RKO (cell line): ENCODE measurements at places on chromosomes 1 and 21.
A peak's percentile ranks its signal among the peaks of the same experiment; 100 is the strongest.

DNA sequence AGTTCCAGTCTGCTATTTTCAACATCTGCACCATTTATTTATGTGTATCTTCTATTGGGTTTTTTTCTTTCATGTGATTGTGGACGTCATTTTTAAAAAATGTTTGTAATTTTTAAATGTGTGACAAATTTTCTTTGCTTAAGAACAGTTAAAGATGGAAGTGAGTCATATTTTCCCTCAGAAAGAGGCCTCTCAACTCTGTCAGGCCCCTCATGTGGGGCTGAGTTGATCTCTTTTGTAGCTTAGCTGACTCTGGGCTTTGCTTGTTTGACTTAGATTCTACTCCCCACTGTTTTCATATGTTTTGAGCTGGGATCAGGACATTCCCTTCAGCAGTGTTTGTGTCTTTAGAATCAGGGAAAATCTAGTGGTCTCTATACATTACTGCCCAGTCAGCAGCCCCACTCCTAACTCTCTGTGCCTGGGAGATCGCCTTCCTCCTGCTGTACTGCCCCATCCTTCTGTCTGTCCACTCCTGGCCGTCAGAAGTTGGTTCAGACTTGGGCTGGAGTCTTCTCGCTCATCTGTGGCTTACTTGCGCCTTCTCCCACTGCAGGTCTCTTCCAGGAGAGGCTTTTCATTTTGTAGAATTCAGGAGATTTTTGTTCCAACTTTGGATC is 137.4 kb downstream of the DYRK1A start:
- peak; percentile 56 for DNase-seq

DNA sequence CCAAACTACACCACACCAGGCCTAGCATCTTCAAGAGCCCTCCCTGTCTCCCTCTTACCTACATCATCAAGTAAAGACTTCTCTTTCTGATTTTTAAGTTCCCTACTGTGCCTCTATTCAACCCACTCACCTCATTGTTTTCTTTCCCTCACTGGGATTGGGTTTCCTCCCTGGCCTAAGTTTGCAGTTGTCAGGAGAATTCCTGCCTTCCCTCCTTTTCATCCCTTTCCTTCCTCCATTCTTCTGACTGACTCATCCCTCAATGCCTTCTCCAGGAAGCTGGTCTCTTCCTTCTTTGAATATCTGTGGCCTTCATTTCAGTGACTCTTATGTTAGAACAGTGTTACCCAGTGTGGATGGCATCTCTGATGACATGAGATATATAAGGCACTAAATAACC is 139.9 kb upstream of the KIAA0040 start:
- no peak for DNase-seq

GRCh38 chr1:5739561-5740078 is 252.6 kb downstream of the NPHP4 start:
- no peak for DNase-seq

DNA sequence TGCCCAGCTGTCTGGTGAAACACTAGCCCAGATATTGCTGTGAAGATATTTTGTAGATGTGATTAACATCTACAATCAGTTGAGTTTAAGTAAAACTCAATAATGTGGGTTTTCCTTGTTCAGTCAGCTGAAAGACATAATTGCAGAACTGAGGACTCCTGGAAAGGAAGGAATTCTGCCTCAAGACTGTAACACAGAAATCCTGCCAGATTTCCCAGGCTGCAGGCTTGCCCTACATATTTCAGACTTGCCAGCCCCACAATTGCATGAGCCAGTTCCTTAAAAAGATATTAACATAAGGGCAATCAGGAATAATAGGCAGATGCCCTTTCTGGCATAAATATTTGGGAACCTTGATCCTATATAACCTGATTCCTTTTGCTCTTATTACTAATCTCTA is 14.2 kb upstream of the NIBAN1 start:
- DNase-seq = no peak

DNA sequence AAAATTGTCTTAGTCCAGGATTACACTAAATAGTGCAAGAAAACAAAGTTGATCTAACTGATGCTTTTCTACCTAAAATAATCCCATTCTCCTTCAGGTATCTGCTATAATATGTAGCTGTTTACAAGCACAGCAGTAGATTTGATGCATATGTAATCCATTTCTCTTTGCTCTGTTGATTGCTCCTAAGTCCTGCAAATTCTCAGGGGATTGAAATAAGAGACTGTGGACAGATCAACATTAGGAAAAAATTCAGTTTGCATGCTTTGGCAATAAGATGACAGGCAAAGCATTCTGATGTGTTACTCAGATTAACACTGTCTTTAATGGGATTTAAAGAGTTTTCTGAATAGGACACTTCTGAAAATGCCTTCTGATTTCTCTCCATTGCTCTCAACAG is 34.7 kb downstream of the RNF11 start:
- DNase-seq = no peak

DNA sequence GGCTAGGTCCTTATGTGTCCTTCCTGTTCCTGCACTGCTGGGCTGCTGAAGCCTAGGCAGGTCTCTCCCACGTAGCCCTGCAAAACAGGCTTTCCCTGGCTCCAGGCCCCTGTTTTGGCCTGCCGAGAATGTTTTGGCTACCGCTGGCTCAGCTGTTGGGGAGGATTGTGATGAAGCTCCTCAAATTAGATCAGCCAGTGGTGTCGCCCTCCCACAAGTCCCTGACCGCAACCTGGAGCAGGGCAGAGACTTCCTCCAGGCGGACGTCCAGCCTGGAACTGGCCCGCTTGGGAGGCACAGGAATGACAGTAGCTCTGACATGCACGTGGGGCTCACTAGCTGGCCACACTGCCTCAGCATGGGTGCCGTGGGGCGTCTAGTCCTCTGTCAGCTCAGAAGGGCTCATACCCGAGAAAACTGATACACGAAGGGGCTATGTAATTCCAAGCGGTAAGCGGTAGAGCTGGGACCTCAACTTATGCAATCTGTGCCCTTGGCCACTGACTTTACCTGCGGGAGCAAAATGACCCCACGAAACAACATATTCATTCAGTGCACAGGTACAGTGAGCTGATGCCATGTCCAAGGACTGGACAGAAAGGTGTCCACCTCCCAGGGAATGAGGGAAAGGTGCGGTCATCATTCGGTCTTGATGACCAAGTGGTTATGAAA is 26.6 kb downstream of the DHRS3 start:
- DNase-seq = no peak

DNA sequence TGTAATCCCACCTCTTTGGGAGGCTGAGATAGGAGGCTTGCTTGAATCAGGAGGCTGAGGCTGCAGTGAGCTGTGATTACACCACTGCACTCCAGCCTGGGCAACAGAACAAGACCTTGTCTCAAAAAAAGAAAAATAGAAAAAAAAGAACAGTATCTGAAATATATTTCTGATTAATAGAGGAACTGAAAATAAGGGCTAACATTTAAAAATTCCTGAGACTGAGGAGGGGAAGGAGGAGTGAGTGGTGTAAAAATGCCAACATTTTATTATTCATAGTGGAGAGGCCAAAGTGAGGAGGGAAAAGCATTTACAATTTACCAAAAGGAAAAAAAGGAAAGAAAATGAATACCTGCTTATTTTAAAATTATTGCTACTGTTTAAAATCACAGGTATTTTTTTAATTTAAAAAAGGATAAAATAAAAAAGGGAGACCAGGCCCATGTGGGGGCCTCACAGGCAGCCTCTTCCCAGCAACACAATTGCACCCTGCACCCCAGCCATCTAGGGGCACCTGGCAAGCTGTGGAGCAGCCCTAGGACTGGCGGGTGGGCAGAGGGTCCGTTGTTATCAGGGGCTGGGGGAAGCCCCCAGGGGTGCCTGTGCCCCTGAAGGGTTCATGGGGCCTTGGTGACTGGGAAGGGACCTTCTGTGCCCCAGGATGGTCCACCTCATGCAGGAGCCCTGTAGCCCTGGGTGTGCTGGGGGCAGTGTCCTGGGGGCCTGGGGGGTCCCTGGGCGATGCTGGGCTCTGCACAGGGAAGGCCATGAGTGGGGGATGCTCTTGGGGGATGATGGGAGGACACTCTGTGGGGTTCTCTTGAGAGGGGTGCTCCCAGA is 34.8 kb upstream of the ADARB1 start:
- no peak for DNase-seq

GRCh38 chr1:48019714-48020315 is 22.6 kb upstream of the TRABD2B start:
- no peak for DNase-seq

- DNase-seq = no peak
Measured at GRCh38 chr1:227883073-227883520, 64.6 kb downstream of the WNT9A start.

DNA sequence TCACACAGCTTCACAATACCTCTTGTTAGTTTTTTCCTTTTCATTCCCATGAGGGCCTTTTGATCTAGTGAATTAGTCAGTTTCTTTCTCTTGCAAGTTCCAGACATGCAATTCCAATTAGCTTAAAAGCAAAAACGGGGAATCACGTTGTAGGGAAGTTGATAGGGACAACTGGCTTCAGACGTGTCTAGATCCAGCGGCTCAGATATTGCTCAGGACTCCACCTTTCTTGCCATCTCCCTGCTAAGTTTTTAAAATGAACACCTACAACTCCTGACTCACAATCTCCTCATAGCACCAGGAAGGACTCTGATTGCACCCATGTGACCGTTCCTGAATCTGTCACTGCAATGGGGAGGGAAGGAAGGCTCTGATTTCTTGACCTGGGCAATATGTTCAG is 63.8 kb upstream of the ARHGAP29 start:
- no peak for DNase-seq

GRCh38 chr1:20381045-20381641 is 90.5 kb downstream of the VWA5B1 start:
- DNase-seq = no peak

DNA sequence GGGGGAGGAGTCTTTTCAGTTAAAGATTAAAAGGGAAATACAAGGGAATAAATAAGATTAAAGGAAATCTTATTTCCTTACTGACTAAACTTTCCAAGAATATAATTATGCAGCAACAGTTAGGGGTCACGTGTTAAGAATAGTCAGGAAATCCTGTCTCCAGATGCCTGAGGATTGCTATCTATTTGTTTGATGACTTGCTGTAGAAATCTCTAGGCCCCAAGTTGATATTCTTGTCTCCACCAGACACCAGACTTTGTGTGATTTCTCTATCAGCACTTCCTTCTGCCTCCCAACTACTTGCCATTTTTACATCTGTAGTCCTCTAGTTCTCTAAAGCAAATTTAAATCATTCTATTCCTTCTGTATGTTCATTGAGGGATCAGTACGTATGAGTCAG is 77.5 kb downstream of the RPAP2 start:
- DNase-seq = no peak

DNA sequence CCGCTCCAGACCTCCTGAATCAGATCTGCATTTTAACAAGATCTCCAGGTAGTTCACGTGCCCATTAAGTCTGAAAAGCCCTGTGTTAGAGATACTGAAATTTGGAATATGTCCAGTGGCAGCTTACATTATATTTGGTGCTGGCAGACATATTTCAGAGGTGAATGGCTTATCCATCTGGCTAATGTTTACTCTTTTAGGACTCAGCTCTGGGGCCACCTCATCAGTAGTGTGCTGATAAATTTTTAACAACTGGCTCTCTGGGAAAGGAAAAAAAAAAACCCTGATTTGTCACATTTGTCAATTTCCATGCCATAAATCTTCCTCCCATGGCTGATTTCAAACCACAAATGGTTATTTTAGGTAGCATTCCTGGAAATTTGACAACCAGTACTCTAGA is 25.3 kb upstream of the SYT6 start:
- DNase-seq = no peak

GRCh38 chr1:100306735-100307313 is 40.8 kb downstream of the RTCA start:
- DNase-seq = no peak

DNA sequence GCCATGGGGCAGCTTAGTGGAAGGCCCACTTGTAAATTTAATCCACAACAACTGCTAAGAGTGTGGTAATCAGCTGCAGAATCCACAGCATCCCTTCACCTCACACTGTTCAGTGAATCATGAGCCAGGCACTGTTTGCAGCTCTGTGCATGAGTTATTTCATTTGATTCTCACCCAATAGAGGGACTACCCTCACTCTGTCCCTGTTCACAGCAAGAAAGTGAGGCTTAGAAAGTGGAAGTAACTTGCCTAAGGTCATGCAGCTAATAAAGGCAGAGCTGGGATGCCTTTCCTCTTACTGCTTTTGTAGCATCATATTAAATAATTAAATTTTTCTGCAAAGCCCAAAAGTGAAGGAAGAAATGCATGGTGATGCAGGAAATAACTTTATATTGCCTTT is 346.5 kb upstream of the PLD5 start:
- no peak for DNase-seq

- DNase-seq = no peak
Measured at GRCh38 chr1:6743189-6744101, 41.8 kb upstream of the CAMTA1 start.

GRCh38 chr1:178867670-178868069 is 3.2 kb downstream of the ANGPTL1 start:
- DNase-seq = no peak

DNA sequence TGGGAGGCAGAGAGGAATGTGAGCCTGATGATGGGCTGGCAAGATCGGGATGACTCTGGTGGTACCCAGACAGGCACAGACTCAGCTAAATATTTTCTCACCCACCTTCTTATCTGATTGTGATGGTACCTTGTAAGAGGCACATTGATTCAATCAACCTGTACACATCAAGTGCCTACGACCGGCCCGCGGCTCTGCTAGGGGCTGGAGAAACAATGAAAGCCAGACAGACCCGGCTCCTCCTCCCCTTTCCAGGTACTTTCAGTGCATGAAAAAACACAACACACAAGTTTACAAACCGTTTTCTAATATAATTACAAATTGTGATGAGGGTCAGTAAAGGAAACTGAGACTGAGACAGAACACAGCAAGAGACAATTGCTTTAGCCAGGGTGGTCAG is 115.0 kb downstream of the LACTBL1 start:
- no peak for DNase-seq

DNA sequence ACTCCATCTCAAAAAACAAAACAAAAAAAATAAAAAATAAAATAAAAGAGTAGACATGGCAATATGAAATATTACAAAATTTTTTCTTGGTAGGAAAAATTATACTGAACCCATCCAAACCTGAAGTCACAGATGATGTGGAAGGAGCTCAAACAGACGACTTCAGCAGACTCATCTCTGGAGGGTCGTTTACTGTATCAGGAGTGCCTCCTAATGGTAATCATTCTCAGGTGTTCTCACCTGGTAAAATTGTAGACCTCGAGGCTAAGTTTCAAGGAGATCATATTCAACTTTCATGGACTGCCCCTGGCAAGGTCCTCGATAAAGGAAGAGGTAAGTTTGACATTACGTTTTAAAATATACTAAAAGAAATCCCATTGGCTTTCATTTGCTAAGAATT is 54.3 kb upstream of the SH3GLB1 start:
- DNase-seq = no peak

DNA sequence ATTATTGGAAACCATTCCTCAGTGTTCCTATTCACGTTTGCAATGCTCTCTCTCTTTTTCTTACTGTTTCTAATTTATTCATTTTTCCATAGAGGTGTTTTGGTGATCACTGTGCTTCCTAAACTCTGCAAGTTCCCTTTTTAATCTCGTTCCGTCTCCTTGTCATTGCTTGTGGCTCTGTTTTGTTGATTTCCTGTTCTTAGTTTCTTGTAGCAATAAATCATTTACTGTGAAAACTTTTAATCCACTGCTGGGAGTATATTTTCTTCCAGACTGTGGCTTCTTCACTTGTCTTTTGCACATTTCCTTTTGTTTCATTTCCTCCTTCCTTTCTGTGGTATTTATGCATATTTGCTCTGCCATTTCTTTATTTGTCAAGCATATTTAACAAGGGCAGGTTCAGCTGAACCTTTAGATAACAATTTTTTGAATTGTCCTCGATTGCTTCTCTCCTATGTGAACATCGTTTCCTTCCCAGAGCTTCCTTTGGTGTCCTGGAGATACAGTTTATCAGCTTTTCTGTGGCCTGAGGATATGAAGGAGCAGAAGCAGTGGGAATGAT is 3.6 kb downstream of the B3GALT5 start:
- no peak for DNase-seq
